Skin of body (tissue), 3 donors: ENCODE measurements at places on chromosomes 7 and 10. TPM values are rescaled to one million over a fixed set of nuclear protein-coding genes. Genes with fewer than 3 reads are reported as not detected.

Gene ICA1
- total RNA-seq: 14.9 TPM

Gene ACSL5
- total RNA-seq: 10.1 TPM

Gene TLL2
- 0.20 TPM for total RNA-seq

Gene TDRD1
- 0.20 TPM for total RNA-seq

Gene CYP3A7
- total RNA-seq: 0.39 TPM

Gene PCLO
- 3.8 TPM for total RNA-seq
